ENCODE measurements at places on chromosomes 12 and 14.

GRCh38 chr12:6532051-6532926, 2.0 kb upstream of the GAPDH start:
- DNase-seq = peak; percentile 67

DNA sequence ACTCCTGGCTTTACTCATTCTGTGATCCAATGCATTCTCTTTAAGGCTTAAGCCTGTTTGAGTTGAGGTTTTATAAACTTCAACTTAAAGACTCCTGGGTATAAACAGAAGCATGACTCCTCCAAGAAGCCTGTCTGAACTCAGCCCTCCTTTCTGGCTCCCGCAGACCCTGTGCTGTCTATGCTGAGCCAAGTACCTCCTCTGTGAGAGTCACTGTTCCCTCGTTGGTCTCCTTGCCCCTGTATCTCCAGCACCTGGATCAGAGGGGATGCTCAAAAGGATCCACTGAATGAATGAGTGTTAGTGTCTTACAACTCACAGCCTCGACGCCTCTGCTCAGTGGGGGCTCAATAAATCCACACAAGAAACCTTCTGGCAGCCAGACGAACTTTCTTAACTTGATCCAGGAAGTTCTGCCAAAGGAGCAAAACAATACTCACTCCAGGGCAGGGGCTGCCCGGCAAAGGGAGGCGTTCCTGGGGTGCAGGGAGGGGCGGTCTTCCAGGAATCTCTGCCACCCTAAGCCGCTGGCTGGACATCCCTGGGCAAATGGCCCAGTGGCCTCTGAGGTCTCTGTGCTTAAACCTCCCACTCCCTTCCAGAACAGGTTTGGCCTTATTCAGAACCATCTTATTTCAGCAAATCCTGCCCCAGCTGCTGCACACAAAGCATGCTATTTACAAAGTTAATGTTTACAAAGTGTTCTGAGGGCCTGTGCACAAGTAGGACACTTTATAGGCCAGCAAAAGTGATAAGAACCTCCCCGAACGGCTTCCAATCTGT, 32.9 kb downstream of the MAP1LC3B2 start:
- DNase-seq = no peak

GRCh38 chr14:101359221-101360053, 201.9 kb upstream of the DIO3 start:
- no peak for DNase-seq

DNA sequence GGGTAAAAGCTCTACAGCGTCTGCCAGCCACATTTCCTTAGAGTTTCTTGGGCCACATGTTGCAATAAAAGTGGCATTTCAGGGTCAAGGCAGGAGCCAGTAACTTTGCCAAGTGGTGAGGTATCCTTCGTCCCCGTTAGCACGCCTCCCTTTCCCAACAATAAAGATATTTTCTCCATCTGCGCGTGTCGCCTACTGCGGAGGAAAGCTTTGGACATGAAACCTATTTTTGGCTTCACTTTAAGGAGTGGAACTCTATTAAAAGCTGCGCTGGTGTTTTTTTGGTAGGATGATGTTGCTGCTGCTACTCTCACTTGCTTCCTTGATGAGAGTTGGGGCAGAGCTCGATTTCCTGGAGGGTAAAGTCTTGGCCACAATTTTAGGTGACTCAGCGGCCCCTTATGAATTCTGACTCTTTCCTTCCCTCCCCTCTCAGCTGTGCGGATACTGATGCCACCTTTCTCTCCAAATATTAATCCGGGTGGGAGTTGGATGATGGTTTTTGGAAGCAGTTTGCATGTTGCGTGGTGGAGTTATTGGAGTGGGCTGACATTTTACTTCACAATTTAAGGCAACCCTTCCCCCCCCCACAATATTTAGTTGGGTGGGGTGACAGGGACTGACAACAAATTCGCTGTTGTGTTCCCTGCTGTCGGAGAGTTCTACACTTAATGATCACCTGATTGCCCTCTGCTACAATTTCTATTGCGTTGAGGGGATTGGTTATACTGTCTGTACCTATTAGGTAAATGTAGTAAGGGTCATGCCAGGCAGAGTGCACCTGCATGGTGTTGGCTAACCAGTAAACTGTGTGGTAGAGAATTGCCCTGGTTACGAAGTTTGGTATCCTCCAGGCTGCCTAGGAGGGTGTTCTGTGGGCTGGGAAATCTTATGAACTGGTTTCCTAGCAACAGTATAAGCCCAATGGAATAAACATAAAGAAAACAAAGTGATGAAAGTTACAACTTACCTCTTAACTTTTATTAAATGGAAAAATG, 1.1 kb downstream of the CCDC91 start:
- DNase-seq = no peak

DNA sequence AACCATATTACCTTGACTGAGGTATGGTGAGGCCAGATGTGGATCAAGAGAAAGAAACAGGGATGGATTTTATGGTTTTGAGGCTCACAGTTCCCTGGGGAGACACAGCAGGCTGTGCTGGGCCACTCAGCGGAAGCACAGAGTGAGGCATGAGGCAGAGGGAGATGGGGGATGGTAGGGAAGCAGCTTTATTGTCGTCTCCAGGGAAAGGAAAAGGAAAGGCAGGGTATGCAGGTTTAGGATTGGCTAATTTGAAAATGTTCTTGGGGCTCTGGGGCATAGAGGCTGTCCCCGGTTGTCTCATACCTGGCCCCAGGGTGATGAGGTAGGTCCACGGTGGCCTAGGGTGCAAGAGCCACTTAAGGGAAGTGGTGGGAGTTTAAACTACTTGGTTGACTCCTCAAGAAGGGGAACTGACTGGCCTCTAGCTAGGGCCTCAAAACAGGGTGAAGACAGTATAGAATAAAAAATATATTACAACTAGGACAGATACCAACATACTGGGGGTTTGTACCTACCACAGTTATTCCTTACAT, 322.8 kb downstream of the RGS6 start:
- no peak for DNase-seq

GRCh38 chr12:31751085-31751484, 22.3 kb upstream of the AMN1 start:
- no peak for DNase-seq

GRCh38 chr14:59195912-59196311, 7.4 kb downstream of the DAAM1 start:
- DNase-seq = no peak

GRCh38 chr12:61504396-61505080, 755.7 kb upstream of the USP15 start:
- peak; percentile 57 for DNase-seq

DNA sequence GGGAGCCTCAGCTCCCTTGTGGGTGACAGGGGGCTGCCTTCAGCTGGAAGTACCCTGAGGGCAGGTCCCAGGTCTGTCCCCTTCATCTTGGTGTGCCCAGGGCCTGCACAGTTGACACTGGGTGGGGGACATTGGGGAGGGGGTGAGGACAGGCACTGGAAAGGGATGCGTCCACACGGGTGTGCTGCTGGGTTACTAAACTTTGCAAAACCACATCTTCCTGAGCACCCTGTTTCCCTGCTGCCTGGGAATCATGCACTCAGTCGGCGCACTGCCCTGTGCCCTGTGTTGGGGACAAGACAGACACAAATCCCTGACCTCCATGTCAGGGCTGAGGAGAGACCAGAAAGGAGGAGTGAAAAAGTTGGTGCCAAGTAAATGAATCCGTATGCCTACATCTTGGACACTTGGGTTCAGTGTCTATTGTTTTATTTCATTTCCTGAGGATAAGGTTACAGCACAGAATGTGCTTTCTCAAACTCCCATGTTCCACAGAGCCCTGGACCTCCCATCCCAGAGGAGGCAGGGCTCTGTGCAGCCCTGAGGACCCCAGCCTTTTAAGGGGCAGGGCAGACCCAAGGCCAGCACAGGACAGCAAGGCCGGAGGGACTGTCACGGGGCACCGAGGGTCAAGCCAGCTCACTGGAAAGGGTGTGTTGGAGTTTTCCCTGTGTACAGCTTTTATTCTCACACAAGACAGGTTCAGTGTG, 2.9 kb upstream of the SLC25A29 start:
- DNase-seq = no peak

DNA sequence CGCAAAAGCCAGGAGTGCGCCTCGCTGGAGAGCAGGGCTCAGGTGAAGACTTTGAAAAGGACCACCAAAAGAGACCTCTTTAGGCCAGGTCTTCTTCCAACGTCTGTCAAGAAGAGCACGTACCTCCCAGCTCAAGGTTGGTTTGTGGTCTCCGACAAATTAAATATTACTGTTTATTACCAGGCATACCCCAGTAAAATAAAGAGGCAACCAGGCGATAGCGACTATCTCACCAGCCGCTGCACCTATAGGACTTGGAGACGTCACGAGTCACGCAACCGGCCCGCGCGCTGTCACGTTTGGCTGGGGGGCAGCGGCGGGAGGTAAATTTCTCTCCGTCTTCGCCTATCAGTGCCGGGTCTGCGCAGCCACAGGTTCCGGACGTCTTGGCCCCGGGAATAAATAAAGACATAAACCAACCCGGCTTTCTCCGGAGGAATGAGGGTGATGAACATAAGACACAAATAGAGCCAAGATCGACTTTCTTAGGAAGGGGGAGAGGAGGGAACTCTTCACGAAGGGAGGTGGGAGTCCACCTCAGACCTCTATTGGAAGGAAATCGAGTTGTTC, 2.0 kb upstream of the TBX5 start:
- DNase-seq = no peak

GRCh38 chr12:126424696-126425095, 1359.5 kb downstream of the AACS start:
- DNase-seq = no peak

DNA sequence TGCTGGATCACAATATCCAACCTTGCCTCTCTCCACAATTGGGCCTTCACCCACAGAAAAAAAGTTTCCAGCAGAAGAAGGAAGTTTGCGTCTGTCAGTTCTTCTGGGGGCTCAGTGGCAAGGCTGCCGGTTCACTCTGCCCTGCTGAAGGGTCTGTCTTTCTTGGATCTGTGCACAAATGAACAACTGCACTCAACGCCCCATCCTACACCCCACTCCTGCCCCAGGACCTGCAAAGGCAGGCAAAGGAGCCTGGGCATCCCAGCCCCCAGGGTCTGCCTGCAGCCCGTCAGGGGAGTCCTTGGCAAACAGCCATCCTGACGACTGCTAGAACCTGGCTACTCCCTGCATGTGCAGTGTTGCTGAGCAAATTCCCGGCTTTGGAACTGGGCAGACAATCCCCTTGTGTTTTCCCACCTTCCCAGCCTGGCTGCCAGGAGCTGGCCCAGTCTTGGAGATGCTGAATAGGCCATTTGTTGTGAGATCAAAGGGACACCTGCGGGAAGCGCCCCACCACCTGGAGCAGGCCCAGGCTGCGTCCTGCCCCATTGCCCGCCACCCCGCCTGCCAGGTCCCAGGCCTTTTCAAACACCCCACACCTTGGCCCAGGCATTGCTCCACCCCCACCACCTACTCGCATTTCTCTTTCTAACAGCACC, 311.9 kb downstream of the BCL11B start:
- no peak for DNase-seq

All from NCI-H2081 (cell line).